Activated CD4-positive, CD25-positive, alpha-beta regulatory T cell treated with anti-CD3 and anti-CD28 coated beads, Interleukin-2, amount 50 U/mL, for 16 hours (primary cell): ENCODE measurements at places on chromosomes 7 and 10.

- DNase-seq, result no peak
Observed at GRCh38 chr7:92244808-92245486, 767 bp downstream of the KRIT1 start.

DNA sequence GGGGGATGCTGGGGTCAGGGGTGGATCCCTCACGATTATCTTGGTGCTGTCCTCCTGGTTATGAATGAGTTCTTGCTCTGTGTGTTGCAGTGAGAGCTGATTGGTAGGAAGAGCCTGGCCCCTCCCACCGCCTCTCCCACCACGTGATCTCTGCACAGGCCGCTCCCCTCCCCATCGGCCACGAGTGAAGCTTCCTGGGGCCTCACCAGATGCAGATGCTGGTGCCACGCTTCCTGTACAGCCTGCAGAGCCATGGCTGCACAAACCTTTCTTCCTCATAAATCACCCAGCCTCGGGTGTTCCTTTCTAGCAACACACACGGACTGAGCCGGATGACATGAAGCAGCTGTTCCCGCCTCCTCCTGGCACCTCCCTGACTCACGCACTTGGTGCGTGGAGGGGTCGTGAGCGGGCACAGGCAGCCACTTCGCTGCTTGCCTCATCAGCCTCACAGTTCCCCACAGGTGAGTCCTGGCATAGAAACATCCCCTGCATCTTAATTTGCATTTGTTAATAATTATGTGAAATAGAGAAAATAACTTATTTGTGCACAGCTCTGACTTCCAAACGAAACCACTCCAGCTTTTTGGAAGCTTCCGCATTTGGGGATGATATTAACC is 210.8 kb downstream of the ADARB2 start:
- DNase-seq, result no peak

DNA sequence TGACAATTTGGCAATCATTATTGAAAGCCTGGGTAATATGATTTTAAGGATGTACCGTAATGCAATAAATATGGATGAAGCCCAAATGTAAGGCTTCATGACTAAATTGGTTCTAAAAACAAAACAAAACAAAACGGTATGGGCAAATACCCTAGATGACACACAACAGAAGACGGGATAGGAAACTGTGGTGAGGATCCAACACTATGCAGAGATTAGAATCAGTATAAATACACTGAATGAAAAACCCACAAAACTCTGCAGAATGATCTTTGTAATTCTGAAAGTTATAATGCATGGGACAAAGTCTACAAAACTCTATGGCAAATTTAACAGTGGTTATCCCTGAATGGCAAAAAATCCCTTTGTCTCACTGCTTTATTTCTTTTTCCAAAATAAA is 57.6 kb downstream of the MALSU1 start:
- no peak for DNase-seq

DNA sequence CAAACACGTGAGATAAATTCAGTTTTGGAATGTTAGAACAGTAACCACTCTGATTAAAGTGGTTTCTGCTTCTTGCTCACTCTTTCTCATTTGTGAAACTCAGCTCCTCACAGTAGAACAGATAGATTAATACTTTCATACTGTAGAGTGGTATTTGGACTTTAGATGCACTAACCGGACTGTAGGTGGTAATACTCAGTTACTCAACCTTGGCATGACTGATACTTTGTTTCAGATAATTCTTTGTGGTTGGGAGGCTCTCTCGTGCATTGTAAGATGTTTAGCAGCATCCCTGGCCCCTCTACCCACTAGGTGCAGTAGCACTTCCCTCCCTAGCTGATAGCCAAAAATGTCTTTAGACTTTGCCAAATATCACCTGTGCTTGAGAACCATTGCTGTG is 37.6 kb downstream of the MCU start:
- DNase-seq, result no peak

- DNase-seq, result no peak
Observed at GRCh38 chr7:134121632-134122139, 5.5 kb upstream of the LRGUK start.

GRCh38 chr10:86264481-86265231 is 101.9 kb downstream of the GRID1 start:
- DNase-seq, result no peak

DNA sequence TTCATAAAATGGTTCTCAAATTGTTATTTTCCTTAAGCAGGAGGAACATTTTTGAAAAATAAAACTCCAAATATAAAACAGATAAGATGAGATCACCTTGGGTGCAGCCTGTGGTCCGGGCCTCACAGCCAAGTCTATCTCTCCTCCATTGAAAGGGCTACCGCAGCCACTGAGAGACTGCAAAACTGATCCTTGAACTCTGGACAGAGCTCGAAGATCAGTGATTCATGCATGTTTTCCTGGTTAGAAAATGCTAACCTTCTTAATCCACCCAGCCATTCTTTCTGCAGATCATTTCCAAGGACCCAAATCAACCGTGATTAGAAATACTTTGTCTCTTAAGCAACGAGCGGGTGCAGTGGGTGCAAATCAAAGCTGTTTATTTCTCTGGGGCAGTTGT is 378.8 kb downstream of the PLXDC2 start:
- DNase-seq, result no peak

- DNase-seq, result no peak
Observed at GRCh38 chr7:122402235-122402634, 97.7 kb upstream of the FEZF1 start.

GRCh38 chr10:26799342-26799741 is 61.4 kb downstream of the ABI1 start:
- DNase-seq, result no peak

DNA sequence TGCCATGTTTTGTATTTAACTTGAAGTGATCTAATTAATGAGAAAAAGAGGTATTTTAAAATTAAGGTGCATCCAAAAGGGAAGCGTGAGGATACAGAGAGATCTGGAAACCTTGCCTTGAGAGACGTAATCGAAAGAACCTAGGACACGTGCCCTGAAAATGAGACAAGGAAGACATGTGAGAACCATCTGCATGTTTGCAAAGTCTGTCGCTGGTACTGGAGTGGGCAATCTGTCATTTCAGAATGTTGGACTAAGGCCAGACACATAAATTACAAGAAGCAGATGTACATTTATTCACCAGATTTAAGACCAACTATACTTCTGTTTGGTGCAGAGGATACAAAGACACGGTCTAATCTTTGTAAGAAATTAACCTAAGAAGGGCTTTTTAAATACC is 9.2 kb downstream of the AGR2 start:
- no peak for DNase-seq

- DNase-seq, result no peak
Observed at GRCh38 chr7:93159490-93159889, 11.3 kb upstream of the SAMD9L start.
